ENCODE measurements at places on chromosomes 3 and 15. TPM values are rescaled to one million over a fixed set of nuclear protein-coding genes. Genes with fewer than 3 reads are reported as not detected.
A peak's percentile ranks its signal among the peaks of the same experiment; 100 is the strongest.

CLDN18 gene
- total RNA-seq: 0.28 TPM

RTP4 gene
- 9.3 TPM for total RNA-seq

CHRM5 gene
- not detected for total RNA-seq

DNA sequence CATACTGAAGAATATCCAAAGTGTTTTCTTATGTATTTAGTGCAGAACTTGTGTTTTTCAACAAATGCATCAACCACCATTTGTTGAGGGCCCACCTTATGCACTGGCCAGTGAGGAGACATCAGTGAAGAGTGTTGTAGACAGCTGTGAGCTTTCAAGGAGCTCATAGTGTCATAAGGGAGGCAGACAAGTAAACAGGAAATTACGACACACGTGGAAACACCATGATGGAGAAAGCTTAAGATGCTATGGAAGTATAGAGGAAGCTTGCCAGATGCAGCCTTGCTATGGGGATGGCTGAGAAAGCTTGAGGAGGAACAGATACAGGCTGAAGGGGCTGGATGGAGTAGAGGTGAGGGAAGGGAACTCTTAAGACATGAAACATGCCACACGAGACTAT lies 50.8 kb upstream of the PSMD6 start:
- DNase-seq: no peak

- DNase-seq: peak; percentile 38
Measured at GRCh38 chr3:40191850-40192448, 117.6 kb upstream of the EIF1B start.

- peak; percentile 34 for DNase-seq
Measured at GRCh38 chr3:179083977-179084376, 12.4 kb upstream of the ZMAT3 start.

DNA sequence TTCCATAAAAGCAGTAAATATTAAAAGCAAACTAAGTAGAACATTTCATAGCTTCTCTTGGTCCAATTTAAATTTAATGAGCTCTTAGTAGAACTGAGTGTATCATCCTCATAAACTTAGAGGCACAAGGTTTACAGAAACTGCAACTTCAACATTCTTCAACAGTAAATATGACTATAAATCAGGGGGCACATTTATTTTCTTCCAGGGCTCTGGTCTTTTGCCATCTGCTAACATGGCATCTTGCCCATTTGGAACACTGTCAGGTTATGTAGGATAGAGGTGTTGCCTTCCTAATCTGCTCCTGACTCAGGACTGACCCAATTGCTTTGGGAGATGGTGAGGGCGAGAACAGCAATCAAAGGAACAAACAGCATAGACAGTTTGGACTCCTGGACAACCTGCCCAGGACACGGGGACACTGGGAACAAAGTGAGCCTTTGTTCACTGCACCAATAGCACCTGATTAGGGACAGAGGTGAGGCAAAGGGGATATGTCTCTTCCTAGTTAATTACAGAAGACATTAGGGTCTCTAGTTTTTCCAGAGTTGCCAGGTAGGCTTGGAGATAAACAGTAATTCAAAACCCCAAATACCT lies 610.2 kb upstream of the ROBO2 start:
- DNase-seq: no peak

All from thymus (tissue), 14 donors.